ENCODE measurements at places on chromosomes 5 and 9. TPM values are rescaled to one million over a fixed set of nuclear protein-coding genes. Genes with fewer than 3 reads are reported as not detected.

The CDC20B gene
- total RNA-seq, result not detected

The LCN6 gene
- not detected for total RNA-seq

The PCDHB15 gene
- total RNA-seq, result 0.26 TPM

The CARD6 gene
- 34.0 TPM for total RNA-seq

The NFIB gene
- total RNA-seq, result 147 TPM

The TLE1 gene
- 82.4 TPM for total RNA-seq

The OR1J2 gene
- not detected for total RNA-seq

The BAAT gene
- not detected for total RNA-seq

The TPM2 gene
- 4.4 TPM for total RNA-seq

The PCDHGA2 gene
- total RNA-seq, result 0.39 TPM

The OTP gene
- total RNA-seq, result not detected

The CSF1R gene
- total RNA-seq, result not detected

The CDKN2B gene
- total RNA-seq, result 9.9 TPM

The FGF18 gene
- not detected for total RNA-seq

The PPIP5K2 gene
- 35.9 TPM for total RNA-seq

The GZMA gene
- total RNA-seq, result 0.13 TPM

The LMNB1 gene
- total RNA-seq, result 25.7 TPM

The PCDH1 gene
- total RNA-seq, result 37.4 TPM

The DBH gene
- not detected for total RNA-seq

The AQP3 gene
- 0.25 TPM for total RNA-seq

The SIT1 gene
- not detected for total RNA-seq

The EFNA5 gene
- total RNA-seq, result 101 TPM

The TEK gene
- total RNA-seq, result 147 TPM

The GMCL2 gene
- not detected for total RNA-seq

The ABO gene
- 0.63 TPM for total RNA-seq

The NME5 gene
- 1.9 TPM for total RNA-seq

The TAL2 gene
- total RNA-seq, result not detected

The AUH gene
- total RNA-seq, result 8.6 TPM

The SLC46A2 gene
- not detected for total RNA-seq

The CCNI2 gene
- under 0.01 TPM for total RNA-seq

The CCDC187 gene
- total RNA-seq, result not detected

The ASPN gene
- not detected for total RNA-seq

The KIF4B gene
- 0.26 TPM for total RNA-seq

The UBAP2 gene
- 11.9 TPM for total RNA-seq

The FYB1 gene
- not detected for total RNA-seq

The DAB2IP gene
- total RNA-seq, result 15.3 TPM

The NMUR2 gene
- total RNA-seq, result not detected

The NIM1K gene
- total RNA-seq, result not detected

The SHLD3 gene
- total RNA-seq, result 2.7 TPM

The PCDHB9 gene
- total RNA-seq, result 0.13 TPM

The FOXD4L3 gene
- under 0.01 TPM for total RNA-seq

The LRRC19 gene
- not detected for total RNA-seq

The SLC45A2 gene
- under 0.01 TPM for total RNA-seq

The TAF11L5 gene
- not detected for total RNA-seq

The RGMB gene
- total RNA-seq, result 12.3 TPM

The EFCAB9 gene
- not detected for total RNA-seq

The PCDHGA4 gene
- 2.1 TPM for total RNA-seq

The TMEM203 gene
- total RNA-seq, result 25.7 TPM

The CAVIN4 gene
- total RNA-seq, result 1.2 TPM

The GPX3 gene
- total RNA-seq, result 8.6 TPM

The VAV2 gene
- 15.0 TPM for total RNA-seq

All from dermis microvascular lymphatic vessel endothelial cell (primary cell).